CD4-positive, alpha-beta T cell (primary cell): ENCODE measurements at places on chromosomes 6 and 20.
A peak's percentile ranks its signal among the peaks of the same experiment; 100 is the strongest.

DNA sequence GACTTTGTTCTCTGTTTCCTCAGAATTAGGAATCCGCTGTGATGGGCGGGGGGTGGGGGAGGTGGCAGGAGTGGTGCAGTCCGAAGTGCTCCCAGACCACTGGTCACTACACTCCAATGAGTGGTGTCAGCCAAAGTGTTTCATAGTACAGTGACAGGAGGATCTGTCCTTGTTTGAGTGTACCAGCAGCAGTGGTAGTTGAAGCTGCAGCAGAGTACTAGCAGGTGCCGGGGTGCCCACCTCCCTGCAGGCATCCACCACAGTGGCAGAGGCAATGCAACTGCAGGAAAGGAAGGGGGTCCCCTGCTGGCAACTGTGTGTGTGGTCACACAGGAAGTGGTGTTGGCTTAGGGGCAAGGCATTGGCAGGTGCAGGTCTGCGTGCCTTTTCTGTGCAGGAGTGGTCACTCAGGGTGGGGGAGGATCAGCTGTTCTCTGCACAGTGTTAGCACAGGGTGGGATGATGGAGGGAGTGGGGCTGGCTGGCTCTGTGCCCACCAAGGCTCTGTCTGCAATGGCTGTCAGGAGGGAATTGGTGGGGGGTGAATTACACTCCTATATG is 9.7 kb downstream of the HLA-DOB start:
- no peaks in the 10 kb centered on the region for H3K36me3 ChIP-seq
- no peak overlapping the region for H3K27ac ChIP-seq
- H3K4me1 ChIP-seq: no peaks in the 10 kb centered on the region
- DNase-seq: no peak
- H3K27me3 ChIP-seq: peaks cover 9% of the 10 kb centered on the region

DNA sequence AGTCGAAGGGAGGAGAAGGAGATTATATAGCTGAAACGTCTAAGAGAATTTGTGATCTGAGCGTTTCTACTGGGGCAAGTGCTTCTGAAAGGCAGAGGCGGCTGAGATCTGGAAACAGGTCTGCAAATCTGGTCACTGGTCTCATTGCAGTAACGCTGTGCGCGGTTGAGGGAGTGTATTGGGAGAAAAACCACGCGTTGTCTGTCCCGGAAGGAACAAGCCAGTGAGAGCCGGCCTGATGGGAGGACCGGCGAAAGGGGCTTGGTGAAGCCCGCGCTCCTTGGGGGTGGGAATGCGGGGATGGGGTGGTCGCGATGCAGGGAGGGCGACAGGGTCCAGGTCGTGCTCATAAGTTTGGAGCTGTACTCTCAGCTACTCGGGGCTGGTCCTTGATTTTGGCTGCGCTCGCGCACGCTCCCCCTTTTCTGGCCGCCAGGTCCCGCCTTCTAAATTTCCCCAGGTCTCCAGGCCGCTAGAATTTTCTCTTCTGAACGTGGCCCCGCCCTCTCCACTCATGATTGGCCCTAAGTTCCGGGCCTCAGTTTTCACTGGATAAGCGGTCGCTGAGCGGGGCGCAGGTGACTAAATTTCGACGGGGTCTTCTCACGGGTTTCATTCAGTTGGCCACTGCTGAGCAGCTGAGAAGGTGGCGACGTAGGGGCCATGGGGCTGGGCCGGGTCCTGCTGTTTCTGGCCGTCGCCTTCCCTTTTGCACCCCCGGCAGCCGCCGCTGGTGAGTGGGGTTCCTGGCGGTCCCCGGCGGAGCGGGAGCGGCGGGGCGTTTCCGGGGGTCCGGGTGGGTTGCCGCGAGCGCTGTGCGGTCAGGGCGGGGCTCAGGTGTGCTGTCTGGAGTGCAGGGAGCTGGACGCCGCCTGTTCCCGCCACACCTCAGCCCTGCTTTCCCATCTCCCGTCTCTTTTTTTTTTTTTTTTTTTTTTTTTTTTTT is at the start of gene MICB:
Gene MICB (plus strand): TSS at position 615 of the 946 bp plus-strand sequence. CDS start 49 bp downstream, at position 664.
- H3K36me3 ChIP-seq: no peaks in the 10 kb centered on the region
- DNase-seq: peak; percentile 68
- H3K4me3 ChIP-seq: peak within 1 kb of the TSS; percentile 68
- H3K27ac ChIP-seq: peak within 1 kb of the TSS; percentile 63

- no peak for DNase-seq
- H3K4me1 ChIP-seq: no peaks in the 10 kb centered on the region
- H3K27ac ChIP-seq: no peak overlapping the region
- peaks cover 3% of the 10 kb centered on the region for H3K27me3 ChIP-seq
These were observed 143.8 kb downstream of the SYCP2 start for GRCh38 chr20:59789686-59790085.

DNA sequence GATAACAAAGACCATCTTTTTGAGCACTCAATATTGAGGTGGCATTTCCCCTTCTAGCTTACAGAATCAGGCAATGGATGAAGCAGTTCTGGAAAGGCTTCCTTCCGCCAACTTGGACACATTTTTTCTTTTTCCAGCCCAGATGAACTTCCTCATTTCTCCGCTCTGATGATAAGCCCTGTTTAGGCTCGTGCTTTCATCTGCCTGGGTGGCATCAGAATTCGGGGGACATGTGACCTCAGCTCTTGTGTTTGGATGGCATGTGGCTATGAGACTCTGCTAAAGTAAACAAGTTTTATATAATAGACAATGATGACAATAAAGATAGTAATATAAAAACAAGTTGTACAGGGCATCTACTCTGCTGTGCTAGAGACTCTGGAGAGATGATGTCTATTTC is 796.7 kb downstream of the DHX35 start:
- no peak overlapping the region for H3K4me3 ChIP-seq
- no peaks in the 10 kb centered on the region for H3K36me3 ChIP-seq
- no peaks in the 10 kb centered on the region for H3K4me1 ChIP-seq
- no peak for DNase-seq

DNA sequence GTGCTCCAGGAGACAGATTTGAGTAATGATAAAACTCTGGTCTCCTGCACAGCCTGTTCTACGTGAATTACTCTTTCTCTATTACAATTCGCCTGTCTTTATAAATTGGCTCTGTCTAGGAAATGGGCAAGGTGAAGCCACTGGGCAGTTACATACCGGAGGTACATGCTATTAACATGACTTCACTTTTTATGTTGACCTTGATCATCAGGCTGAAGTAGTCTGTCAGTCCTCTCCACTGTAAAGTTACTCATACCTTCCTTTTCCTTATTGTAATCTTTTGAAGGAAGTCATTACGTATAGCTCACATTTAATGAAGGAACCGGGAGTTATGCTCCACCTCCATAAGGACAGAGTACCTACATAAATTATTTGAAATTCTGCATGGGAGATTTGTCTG is 19.9 kb upstream of the KHDC1 start:
- no peaks in the 10 kb centered on the region for H3K4me1 ChIP-seq
- H3K4me3 ChIP-seq: no peak overlapping the region
- H3K27me3 ChIP-seq: no peaks in the 10 kb centered on the region
- H3K36me3 ChIP-seq: no peaks in the 10 kb centered on the region
- no peak for DNase-seq
- no peak overlapping the region for H3K27ac ChIP-seq

GRCh38 chr6:158758941-158759479 is 60.2 kb downstream of the EZR start:
- no peaks in the 10 kb centered on the region for H3K27me3 ChIP-seq
- peaks cover 59% of the 10 kb centered on the region for H3K36me3 ChIP-seq
- H3K27ac ChIP-seq: no peak overlapping the region
- no peak for DNase-seq

DNA sequence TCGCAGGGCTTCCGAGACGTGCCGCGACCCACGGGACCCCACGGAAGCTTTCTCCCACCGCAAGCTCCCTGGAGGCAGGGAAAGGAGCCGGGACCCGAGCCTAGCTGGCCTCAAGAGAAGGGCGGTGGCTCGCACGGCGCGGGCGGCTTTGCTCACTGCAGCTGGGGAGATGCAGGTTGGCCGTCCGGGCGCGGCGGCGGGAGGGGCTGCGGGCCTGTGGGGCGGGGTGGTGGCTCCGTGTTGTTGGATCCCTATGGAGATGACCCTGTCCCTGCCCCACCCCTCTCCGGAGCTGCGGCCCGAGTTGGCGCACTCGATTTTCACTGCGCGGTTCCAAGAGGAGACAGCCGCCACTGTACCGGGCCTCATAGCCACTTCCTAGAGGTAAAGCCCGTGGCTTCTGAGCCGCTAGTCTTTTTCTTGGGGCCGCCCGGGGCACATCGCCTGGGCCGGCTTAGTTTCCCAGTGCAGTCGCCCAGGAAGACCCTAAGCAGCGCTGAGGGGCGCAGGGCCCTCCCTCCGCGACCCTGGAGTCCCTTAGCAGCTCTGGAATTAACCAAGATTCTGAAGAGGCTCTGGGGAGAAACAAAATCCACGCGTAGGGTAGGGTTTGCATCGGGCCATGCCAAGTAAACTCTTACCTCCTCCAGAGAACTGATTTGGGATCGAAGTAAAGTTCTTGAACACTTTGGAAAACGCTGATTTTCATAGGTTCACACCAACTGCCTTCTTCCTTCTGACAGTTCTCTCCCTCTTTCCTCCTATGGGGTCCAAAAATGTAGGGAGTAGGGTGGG is at the start of gene ECT2L:
Gene ECT2L (plus strand): TSS at position 279 of the 795 bp plus-strand sequence. CDS start 17,188 bp downstream, outside the sequence.
- H3K27me3 ChIP-seq: peaks cover 11% of the 10 kb centered on the region
- no peak within 1 kb of the TSS for H3K4me3 ChIP-seq
- H3K36me3 ChIP-seq: peaks cover 18% of the 10 kb centered on the region
- no peak for DNase-seq
- H3K4me1 ChIP-seq: no peaks in the 10 kb centered on the region

DNA sequence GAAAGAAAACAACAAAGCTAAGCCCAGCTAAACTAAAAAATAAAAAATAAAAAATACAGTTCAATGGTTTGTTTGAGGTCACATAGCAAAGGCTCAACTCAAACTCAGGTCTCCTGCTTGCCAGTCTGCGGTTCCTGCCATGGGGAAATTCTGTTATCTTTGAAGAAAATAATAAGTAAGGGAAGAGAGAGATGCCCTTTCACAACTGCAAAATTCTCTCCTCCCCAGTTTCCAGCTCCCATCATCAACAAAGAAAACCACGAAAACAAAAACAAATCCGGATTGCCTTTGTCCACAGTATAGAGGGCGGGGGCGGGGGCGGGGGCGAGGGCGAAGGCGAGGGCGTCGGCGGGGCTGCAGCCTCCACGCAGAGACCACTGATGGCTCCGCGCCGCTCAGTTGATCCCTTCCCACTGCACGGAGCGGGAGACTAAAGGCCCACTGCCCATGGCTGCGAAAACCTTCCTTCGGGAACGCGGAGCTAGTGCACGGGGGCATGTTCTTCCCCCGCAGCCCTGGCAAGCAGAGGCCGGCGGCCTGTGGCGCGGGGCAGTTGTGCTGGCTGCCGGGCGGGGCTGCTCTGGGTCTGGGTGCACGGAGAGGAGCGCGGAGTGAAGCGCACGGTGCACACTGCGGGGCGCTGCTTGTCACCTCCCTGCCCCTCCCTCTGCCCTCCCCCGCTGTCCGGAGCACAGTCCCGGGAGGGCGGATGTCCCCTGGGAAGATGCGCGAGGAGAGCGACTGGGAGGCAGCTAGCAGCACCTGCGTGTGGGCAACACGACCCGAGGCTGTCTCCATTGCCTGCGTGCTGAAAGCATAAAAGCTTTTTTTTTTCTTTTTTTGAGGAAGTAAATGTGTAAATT is 54.1 kb upstream of the TPD52L1 start:
- peak overlapping the region; percentile 54 for H3K4me3 ChIP-seq
- no peak overlapping the region for H3K27ac ChIP-seq
- H3K27me3 ChIP-seq: peaks cover 6% of the 10 kb centered on the region
- peaks cover 11% of the 10 kb centered on the region for H3K4me1 ChIP-seq

DNA sequence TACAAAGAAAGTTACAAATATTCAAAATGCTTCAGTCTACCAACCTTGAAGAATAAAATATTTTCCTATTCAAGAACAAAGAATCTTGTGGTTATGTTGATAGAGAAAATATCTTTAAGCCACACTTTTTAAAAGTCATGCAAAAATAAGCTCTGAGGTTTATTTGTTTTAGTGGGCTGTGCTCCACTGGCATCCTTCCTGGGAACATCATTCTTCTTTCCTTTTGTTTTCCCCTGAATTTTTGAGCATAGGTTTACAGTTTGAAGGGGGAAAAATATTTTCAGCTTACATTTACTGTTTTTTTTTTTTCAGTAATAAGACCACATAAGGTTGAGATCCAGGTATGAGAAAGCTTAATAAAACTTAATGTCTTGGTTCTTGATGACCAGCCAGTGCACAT is 72.0 kb upstream of the BACH2 start:
- no peaks in the 10 kb centered on the region for H3K36me3 ChIP-seq
- H3K4me1 ChIP-seq: no peaks in the 10 kb centered on the region
- no peak for DNase-seq

DNA sequence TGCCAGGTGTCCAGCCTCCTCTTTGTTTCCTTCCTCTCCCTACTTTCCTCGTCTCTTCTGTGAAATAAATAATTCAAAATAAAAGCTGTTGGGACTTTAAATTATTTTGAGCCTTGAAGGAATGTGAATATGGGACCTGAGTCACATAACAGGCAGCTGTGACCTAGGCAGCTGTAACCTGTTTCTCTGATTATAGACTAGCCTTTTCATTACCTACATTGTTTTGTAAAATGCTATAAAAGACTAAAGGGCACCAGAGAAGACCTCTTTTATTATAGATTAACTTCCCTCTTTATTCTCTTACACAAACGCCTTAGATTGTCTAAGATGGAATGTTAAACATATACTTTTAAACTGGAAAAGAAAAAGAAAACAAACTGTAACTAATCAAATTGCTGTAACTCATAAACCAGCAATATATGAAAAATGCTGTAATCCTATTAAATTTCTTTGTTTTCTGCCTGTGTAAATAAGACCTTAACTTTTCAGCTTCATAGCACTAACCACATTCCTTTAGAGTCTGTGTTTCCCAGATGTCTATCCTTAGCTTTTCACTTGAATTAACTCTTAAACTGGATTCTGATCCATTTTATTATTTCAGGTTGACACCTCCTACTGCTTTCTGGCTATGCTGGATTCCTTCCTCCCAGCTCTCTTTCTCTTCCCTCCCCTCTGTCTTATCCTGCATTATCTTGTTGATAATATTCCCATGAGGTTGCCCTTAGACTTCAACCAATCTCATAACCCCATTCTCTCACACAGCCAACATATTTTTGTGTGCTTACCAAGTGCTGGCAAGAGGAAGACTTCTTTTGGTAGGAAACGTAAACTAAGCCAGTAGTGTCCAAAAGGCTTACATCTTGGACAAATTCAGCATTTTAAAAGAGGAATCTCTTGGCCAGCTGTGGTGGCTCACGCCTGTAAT is 69.2 kb downstream of the TPD52L1 start:
- no peak overlapping the region for H3K27ac ChIP-seq
- H3K27me3 ChIP-seq: no peaks in the 10 kb centered on the region
- DNase-seq: no peak

DNA sequence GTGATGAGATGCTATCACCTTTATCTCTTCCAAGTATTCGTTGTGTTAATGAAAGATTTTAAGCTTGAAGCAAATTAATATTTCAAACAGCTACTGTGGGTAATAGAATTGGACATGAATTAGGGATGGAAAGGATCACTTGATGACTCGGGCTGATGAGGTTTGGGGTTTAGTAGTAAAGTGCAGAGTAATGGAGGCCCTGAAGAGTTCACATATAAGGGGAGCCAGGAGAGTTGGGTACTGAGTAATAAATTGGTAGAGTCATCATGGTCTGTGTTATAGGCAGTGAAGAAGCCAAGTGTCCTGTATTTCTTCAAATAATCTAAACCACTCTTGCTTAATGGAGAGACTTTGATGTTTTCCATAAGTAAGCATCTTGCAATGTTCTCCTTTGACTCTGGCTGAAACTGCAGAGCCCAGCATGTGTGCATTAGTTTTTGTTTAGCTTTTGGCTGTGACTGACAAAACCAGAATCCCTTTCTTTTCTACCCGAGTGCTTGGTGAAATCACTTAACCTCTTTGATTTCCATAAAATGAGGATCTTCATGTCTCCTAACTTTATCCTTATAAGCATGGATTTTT is 57.6 kb downstream of the L3MBTL3 start:
- DNase-seq: no peak
- H3K36me3 ChIP-seq: peaks cover 42% of the 10 kb centered on the region
- no peaks in the 10 kb centered on the region for H3K27me3 ChIP-seq
- no peak overlapping the region for H3K27ac ChIP-seq
- no peak overlapping the region for H3K4me3 ChIP-seq
